ENCODE measurements at places on chromosomes 6 and 20.

GRCh38 chr6:157528931-157529653 is 148.1 kb downstream of the ZDHHC14 start:
- DNase-seq = no peak

GRCh38 chr6:20350215-20350614 is 51.5 kb upstream of the E2F3 start:
- no peak for DNase-seq

GRCh38 chr6:16236631-16237199 is 1.7 kb upstream of the GMPR start:
- no peak for DNase-seq

- DNase-seq = peak; percentile 83
Observed at GRCh38 chr20:48657426-48658197, 170.2 kb downstream of the PREX1 start.

- no peak for DNase-seq
Observed at GRCh38 chr6:94713446-94713845, 863.9 kb upstream of the MANEA start.

GRCh38 chr6:69631552-69632346 is 165.1 kb downstream of the LMBRD1 start:
- no peak for DNase-seq

GRCh38 chr20:62786157-62786556 is 10.1 kb upstream of the MRGBP start:
- no peak for DNase-seq

GRCh38 chr20:10077081-10077471 is 42.3 kb downstream of the ANKEF1 start:
- no peak for DNase-seq

- DNase-seq = no peak
Observed at GRCh38 chr20:4767084-4767483, 45.4 kb downstream of the PRND start.

DNA sequence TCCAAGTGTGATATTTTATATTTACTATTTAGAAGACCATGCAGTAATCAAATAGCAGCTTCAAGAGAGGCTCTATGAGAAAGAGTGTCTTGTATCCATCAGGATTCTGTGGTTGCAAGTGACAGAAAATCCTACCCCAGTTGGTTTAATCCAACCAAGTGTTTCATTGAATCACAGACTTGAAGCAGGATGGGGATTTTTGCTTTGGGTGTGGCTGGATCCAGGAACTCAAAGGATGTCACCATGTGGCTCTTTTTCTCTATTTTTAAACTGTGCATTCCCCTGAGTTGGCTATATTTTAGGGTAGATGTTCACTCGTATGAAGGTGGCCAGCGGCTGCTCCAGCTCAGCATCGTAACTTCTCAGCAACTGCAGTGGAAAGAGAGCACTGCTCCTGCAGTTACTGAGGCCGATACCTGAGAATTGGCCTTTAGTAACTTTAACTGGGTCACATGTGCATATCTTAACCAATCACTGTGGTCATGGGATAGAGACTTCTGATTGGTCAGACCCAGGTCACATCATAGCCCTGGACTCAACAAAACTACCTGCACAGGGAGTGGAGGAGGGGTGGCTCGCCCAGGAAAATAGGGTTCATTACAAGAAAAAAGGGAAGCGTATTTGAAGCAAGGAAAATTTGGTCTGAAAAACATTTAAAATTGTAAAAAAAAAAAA is 396.1 kb upstream of the SULF2 start:
- DNase-seq = no peak

GRCh38 chr6:148629592-148630465 is 117.0 kb upstream of the UST start:
- no peak for DNase-seq

- DNase-seq = no peak
Observed at GRCh38 chr6:93787841-93788240, 368.5 kb upstream of the EPHA7 start.

DNA sequence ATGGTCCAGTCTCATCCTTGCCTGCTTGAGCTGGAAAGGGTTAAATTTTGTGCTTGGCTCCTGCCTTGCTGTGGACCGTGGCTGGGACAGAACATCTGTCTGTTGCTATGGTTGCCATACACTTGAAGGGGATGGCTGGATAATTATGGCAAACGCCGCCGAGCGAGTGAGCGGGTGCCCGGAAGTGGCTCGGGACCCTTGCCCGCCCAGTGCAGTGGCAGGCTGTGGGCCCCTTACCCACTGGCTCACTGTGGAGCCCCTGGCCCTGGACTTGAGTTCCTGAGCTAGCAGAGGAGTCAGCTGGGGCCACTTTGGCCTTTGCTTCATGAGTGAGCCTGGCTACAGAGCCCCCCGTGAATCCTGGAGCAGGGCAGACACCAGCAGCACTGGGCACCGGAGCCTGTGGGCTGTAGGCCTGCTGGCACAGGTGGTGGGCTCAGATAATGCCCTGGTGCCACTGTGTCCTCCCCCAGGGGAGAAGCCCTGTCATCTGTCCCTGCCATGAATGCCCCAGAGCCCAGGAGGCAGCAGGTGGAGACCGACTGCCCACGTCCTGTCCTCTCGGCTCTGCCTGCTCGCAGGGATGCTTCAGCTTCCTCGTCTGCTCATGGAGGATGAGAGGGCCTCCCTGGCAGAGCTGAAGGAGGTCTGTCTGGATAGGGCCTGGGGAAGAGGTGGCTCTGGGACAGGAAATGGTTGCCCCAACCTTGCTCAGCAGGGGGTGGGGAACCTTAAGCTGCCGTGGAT is 25.5 kb upstream of the NOL4L start:
- no peak for DNase-seq

GRCh38 chr6:43339168-43339567 is 30.3 kb downstream of the ZNF318 start:
- DNase-seq = no peak

GRCh38 chr6:88840796-88841539 is 122.5 kb downstream of the RNGTT start:
- no peak for DNase-seq

GRCh38 chr6:115467726-115468125 is 593.0 kb downstream of the FRK start:
- DNase-seq = no peak

DNA sequence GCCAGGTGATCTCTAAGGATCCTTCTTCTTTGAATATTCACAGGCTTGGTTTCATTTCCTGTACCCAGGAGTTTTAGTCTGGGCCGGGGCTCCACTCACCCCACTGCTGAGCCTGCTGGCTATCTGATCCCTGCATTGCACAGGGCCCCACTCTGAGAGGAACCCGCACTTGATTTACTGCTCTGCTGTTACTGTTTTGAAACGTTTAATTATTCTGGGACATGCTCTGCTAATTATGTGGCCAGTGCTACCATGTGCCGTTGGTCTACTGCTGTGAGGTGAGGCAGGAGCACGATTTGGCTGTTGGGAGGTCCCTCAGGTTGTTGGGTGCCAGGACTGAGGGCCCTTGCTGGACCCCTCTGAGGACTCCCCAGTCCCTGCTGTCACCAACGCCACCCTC is 108.7 kb upstream of the SIRPA start:
- no peak for DNase-seq

DNA sequence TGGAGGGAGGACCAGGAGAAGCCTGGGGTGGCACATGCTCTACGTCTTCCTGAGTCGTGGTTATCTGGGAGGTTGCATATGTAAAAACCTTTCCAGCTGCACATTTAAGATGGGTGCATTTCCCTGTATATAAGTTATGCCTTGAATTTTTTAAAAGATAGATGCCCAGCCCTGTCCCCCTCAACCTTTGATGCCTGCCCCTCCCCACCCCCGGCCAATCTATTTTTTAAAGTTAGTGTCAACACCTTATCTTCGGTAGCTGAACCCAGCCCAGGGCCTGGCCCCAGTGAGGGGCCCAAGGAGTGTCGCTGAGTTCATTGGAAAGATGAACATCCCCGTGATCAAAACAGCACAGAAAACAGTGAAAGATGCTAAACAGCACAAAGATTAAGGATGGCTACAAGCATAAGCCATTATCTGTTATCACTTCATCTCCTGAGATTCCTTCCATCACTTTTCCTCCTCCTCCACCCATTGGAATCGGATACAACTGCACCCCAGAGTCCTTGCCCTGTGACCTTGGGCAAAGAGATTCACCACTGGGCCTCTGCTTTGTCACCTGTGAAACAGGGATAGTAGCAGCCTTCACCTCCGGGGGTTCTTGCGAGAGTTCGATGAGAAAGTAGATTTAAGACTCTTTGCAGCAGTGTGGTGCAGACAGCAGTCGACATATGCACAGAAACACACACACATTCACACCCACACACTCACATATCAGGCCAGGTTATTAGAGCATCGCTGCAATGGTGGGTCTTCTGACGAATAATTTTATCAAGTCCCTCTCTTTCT is 47.5 kb downstream of the SIRPA start:
- no peak for DNase-seq

DNA sequence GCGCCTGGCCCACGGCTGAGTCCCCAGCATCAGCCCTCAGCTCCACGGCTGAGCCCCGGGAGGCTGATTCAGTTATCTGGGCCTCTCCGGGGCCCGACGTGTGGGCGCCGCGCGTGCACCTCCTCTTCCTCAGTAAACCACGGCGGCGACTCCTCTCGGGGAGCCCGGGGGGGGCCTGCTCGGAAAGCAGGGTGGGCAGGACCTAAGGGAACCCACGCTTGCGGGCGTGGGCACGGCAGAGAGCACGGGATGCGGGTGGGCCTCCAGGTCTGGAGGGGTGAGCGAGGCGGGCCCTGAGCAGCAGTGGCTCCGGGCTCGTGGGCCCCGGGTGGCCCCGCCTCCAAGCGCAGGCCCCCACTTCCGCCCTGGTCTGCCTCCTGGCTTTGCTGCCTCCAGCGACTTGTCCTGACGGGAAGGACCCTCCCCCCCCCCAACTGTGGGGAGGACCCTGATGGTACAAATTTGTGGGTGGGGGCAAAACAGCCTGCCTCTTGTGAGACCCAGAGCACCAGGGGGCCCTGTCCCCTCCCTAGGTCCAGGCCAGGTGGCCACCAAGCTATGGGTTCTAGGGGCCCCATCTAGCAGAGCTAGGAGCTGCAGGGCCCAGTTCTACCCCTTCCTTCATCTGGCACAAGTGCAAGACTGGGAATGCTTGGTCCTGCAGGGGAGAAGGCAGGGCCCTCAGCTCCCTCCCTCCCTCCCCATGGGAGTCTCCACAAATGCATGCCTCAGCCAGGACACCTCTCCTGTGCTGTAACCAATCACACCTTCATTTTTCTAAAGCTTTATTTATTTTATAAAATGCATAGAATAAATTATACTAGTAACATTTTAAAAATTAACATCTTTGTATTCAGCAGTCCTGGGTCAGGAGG is 16.9 kb downstream of the UCKL1 start:
- no peak for DNase-seq

DNA sequence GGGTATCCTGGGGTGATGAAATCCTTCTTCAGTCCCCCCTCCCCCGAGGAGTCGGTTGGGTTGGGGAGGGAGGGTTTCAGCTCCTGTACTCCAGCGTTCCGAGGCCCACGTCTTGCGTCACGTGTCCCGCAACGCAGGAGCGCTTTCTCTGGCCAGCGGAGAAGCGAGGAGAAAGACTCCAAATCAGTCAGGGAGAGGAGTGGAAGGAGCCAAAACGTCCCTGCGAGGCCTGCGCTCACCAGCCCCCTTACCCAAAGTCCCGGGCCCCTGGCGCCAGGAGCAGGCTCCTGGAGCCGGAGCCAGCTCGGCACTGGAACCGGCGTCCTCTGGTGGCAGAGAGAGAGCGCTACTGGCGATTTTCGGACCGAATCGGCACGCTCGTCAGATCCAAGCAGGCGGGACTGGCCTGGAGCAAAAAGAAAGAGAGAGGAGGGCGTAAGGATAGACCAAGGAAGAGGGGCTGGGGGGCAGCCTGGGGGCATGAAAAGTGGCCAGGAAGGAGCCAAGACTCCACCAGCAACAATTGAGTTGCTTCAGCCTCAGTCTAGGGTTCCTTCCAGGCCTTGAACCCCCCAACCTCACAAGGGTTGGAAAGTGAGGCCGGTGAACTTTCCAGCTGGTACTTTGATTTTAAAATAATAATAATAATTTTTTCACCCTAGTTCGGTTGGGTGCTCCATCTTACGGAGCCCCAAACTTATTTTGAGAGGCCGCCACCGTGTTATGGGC is at the start of gene GNAS:
GNAS (plus strand) TSS at position 174 of the 729 bp plus-strand sequence.
- no peak for DNase-seq

- no peak for DNase-seq
Observed at GRCh38 chr6:14361297-14361696, 243.7 kb downstream of the CD83 start.

DNA sequence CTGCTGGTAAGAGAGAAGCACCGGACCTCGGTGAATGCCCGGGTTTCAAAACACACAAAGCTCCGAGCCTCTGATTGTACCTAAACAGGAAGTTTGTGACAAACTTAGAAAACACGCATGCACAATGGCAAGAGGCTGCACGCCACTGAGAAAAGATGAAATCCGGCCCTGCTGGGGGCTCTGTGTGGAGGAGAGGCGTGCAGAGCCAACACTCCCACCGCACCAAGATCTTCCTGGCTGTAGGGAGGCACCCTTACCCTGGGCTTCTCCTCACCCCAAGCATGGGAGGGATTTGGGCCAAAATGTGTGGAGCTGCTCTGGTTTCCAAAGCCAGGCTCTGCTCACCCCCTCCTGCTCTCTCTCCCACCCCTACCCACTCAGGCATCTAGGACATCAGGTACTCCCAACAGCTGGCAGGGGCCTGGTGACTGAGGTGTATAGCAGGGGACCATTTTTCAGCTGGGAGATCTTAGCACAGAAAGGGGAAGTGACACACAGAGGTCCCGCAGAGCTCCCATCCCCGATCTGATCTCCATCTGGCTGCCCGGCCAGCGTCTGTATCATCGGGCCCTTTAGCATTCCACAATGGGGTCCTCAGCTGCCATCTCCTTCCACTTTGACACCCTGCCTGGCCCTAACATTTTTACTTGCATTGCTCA is 84.2 kb downstream of the TRERF1 start:
- DNase-seq = no peak

DNA sequence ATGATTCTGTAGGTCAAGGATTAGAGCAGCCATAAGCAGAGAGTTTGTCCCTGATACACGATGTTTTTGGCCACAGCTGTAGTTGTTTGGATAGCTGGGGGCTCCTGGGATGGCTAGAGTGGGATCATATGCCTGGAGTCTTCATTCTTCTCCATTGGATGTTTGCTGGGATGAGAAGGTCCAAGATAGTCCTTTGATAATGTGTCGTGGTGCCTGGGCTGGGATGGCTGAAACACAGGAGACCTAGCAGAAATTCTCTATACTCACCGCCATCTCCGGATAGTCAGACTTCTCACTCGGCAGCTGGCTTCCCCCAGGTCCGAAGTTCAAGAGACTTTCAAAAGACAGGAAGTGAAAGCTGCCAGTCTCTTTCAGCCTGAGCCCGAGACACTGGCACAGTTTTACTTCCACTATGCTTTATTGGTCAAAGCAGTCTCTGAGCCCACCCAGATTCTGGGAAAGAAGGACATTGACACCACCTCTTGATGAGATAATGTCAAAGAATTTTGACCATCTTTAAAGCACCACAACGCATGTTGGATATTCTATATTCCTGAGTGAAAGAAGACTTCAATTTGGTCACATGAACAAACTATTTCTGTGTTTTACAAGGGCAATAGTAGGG is 16.0 kb downstream of the MARCKS start:
- no peak for DNase-seq

DNA sequence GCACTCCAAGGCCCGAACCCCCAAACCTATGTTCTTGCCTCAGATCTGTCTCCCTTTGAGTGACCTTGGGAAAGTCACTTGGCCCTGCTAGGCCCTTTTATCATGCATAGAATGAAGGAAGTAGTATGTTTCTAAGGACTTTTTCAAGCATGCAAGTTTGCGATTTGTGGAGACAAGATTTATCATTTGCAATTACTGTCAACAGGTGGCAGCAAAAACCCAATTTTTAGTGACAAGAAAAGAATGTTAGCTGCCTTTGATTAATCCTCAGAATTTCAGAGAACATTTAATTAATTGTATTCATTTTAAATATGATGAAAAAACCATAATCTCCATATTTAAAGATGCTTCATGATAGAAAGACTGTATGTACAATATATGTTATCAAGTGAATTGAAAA is 28.3 kb upstream of the PREP start:
- no peak for DNase-seq

All from H54 (cell line).